ENCODE measurements at places on chromosomes 13 and 19. TPM values are rescaled to one million over a fixed set of nuclear protein-coding genes. Genes with fewer than 3 reads are reported as not detected.

Gene CPAMD8
- 58.6 TPM for total RNA-seq

DNA sequence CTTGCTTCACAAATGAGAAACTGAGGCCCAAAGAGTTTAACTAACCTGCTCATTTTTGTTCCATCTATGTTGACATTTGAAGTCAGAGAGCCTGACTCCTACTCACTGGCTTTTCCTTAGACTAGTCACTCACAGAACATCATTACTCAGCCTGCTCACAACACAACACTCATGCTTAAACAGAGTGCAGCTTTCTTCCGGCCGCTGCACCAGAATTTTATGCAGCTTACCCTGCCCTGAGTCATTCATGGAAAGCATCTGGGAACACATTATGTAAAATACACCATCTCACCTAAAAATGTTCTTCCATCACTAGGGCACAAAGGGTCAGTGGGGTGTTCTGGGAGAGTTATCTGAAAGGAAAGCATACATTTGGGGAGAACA is 303.4 kb downstream of the SPRY2 start:
- H3K4me1 ChIP-seq = peaks cover 1% of the 10 kb centered on the region
- no peak overlapping the region for H3K27ac ChIP-seq
- H3K27me3 ChIP-seq = no peaks in the 10 kb centered on the region
- no peaks in the 10 kb centered on the region for H3K36me3 ChIP-seq
- no peak overlapping the region for H3K4me3 ChIP-seq
- DNase-seq = no peak

- DNase-seq = no peak
- no peaks in the 10 kb centered on the region for H3K4me1 ChIP-seq
- H3K4me3 ChIP-seq = no peak overlapping the region
- no peak overlapping the region for H3K27ac ChIP-seq
- peaks cover 21% of the 10 kb centered on the region for H3K27me3 ChIP-seq
- H3K36me3 ChIP-seq = no peaks in the 10 kb centered on the region
Measured at GRCh38 chr13:45928176-45928575, 76.6 kb upstream of the SIAH3 start.

GRCh38 chr13:27997904-27998522 is 9.5 kb upstream of the URAD start:
- DNase-seq = no peak
- H3K27me3 ChIP-seq = peaks cover 25% of the 10 kb centered on the region
- H3K4me1 ChIP-seq = peaks cover 2% of the 10 kb centered on the region
- no peak overlapping the region for H3K27ac ChIP-seq
- no peak overlapping the region for H3K4me3 ChIP-seq

DNA sequence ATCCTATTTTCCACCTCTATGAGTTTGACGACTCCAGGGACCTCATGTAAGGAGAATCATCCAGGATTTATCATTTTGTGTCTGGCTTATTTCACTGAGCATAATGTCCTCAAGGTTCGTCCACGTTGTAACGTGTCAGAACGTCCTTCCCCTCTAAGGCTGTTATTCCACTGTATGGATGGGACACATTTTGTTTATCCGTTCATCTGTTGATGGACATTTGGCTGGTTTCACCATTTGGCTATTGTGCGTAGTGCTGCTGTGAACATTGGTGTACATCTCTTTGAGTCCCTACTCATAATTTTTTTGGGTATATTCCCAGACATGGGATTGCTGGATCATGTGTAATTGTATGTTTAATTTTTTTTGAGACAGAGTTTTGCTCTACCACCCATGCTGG is 21.5 kb downstream of the CRTC1 start:
- peaks cover 2% of the 10 kb centered on the region for H3K36me3 ChIP-seq
- no peak overlapping the region for H3K4me3 ChIP-seq
- H3K4me1 ChIP-seq = no peaks in the 10 kb centered on the region

GRCh38 chr13:19845758-19846157 is 17.7 kb downstream of the ZMYM5 start:
- H3K36me3 ChIP-seq = peaks cover 12% of the 10 kb centered on the region
- no peak for DNase-seq
- no peak overlapping the region for H3K4me3 ChIP-seq
- H3K27me3 ChIP-seq = no peaks in the 10 kb centered on the region
- H3K4me1 ChIP-seq = peaks cover 2% of the 10 kb centered on the region
- H3K27ac ChIP-seq = peak overlapping the region; percentile 70

GRCh38 chr13:49446473-49446872 is 2.4 kb downstream of the SETDB2 start:
- H3K27me3 ChIP-seq = no peaks in the 10 kb centered on the region
- no peak overlapping the region for H3K27ac ChIP-seq
- no peak for DNase-seq
- peak overlapping the region; percentile 52 for H3K4me3 ChIP-seq

GRCh38 chr19:36707134-36707533 is 19.7 kb downstream of the ZNF567 start:
- no peak for DNase-seq
- no peaks in the 10 kb centered on the region for H3K27me3 ChIP-seq
- H3K4me1 ChIP-seq = no peaks in the 10 kb centered on the region
- H3K36me3 ChIP-seq = peaks cover 86% of the 10 kb centered on the region
- no peak overlapping the region for H3K4me3 ChIP-seq
- H3K27ac ChIP-seq = no peak overlapping the region

DNA sequence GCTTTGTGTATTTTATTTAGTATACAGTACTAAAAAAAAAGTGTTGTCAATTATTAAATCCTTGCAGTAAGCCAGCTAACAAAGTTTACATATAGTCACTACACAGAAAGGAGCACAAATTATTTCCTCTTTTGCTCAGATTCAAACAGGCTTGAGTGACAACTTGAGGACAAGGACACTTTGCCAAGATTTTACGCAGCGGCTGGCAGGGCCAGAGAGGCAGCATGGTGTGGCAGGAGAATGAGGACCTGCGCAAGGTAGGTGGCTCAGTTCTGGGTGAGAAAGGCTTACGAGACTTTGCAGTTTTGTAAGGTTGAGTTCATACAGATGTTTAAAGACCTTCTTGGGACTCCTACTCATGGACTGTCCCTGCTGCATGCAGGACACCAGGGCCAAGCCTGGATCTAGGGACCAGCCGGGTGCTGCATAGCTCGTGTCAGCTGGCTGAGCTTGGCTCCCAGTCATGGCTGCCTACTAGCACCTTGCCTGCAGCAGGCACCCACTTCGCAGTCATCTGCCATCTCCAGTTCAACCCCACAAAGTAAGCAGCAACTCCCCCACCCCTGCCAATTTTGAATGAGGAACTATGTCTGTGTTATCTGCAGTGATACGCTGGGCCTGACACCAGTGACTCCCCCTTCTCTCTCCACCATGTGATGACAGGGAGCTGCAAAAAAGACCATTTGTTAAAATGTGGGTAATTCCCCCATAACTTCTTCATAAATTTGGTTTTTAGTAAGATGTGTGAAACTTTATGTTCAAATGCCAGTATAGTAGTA is 3.7 kb upstream of the TUBA3C start:
- H3K4me1 ChIP-seq = no peaks in the 10 kb centered on the region
- no peak overlapping the region for H3K27ac ChIP-seq
- peaks cover 1% of the 10 kb centered on the region for H3K36me3 ChIP-seq
- no peaks in the 10 kb centered on the region for H3K27me3 ChIP-seq
